Stimulated activated naive CD8-positive, alpha-beta T cell treated with anti-CD3 and anti-CD28 coated beads, Interleukin-15, amount 100 ng/mL, for 72 hours (primary cell): ENCODE measurements at places on chromosomes 7 and 10.
A peak's percentile ranks its signal among the peaks of the same experiment; 100 is the strongest.

- DNase-seq = no peak
Measured at GRCh38 chr7:66460921-66461361, 167.7 kb upstream of the KCTD7 start.

GRCh38 chr7:143416565-143417149 lies 8.0 kb upstream of the EPHA1 start:
- no peak for DNase-seq

DNA sequence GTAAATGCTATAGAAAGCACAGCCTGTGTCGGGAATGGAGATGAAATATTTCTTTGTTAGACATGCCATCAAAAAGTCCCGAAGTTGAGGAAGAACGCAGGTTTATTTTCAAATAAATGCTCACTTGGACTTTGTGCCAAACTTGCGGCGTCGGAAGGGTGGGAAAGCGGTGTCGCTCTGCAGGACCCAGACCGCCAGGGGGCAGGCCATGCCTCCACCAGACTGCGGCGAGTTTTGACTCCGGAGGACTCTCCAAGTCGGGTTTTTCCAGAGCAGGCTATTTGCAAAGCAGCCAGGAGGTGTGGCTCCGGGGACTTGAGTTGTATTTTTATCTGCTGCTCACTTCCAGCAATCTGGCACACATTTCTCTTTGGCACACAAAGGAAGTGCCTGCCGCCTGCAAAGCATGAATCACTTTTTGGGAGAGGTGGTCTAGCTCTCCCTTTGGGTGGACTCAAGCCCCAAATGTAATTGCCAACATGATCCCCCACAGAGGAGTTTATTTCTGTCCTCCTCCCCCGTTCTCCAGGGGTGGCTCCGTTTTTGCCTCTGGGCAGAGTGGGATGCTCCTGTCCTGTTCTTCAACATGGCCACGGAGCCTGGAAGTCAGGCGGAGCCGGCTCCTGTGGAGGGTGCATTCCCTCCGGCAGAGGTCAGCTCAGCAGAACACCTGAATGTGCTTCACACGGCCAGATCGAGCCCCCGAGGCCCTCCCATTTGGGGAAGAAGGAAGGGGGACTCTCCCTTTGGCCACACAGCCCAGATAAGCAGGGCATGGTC lies 82.3 kb upstream of the GPR26 start:
- DNase-seq = peak; percentile 34

GRCh38 chr7:118306771-118307170 lies 82.3 kb downstream of the ANKRD7 start:
- no peak for DNase-seq

DNA sequence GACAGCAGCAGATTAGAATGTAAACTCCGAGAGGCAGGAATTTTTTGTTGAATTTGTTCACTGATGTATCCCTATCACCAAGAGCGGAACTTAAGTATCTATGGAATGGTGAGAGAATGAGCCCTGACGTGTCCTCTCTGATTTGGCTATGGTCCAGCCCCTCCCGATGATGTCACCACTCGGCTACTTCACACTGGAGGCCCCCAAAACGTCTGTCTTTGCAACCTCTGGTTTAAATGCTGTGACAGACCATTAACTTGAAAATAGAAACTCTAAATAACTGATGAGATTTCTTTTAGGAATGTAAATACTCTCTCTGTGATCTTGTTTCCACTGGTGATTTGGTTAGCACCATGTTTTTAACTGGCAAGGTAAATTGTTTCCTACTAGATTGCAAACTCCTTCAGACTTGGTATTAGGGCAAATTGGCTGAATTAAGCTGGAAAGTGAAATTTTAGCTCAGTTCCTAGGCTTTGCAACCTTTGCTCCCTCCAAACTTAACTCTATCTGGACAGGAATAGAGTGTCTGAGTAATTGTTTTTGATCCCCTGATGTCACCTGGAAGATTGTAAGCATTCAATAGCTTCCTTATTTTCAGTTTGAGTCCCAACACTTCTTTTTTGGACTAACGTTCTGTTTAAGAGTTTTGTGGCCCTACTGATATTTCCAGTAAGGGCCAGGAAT lies 19.1 kb downstream of the SLC16A12 start:
- no peak for DNase-seq

DNA sequence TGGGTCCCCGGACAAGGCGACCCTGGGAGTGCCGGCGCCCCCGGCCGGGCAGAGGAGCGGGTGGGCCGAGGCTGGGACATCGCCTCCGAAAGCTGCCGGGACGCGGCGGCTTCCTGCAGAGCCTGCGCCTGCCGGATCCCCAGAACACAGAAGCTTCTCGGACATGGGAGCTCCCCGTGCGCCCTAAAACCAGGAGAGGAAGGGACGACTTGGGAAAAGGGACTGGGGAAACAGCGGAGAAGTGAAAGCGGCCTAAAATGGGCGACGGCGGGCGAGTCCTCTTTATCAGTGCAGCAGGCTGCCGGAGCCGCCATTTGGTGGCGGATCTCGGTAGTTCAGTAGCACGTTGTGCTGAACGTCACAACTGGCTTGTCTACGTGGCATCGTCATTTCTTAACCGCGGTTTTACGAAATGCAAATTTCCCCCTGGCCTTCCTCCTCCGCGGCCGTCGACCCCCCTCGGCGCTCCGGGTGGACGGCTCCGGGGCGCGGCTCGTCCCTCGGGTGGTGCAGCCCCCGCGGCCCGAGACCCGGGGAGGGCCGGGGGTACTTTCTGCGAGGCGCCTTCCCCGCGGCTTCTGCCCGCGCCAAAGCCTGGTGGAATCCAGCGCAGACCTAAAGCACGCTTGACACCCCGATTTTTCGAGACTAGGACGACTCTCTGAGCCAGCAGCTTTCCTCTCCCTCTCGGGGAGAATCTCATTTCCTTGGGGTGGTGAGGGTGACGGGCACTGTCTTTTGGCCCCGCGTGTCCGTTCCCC lies 9.9 kb upstream of the SPAG6 start:
- peak; percentile 79 for DNase-seq

- no peak for DNase-seq
Measured at GRCh38 chr10:13110908-13111307, 10.9 kb downstream of the OPTN start.

DNA sequence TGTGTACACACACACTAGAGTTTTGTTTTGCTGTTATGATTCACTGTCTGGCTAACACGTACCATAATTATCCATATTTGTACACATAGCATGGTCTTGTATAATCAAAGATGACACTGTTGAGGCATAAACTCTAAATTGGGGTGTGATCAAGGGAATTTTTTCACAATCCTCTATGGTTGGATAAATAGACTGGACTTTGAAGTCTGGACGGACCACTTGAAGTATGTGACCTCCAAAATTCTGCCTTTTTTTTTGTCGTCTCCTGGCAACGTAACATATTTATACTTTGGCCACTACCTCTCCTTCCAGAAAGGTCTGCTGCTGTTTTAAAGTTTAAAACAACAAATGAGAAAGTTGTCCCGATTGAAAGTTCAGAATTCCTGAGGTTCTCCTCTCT lies 193.4 kb downstream of the CACNB2 start:
- DNase-seq = no peak

- no peak for DNase-seq
Measured at GRCh38 chr7:121279060-121279620, 49.7 kb upstream of the WNT16 start.

DNA sequence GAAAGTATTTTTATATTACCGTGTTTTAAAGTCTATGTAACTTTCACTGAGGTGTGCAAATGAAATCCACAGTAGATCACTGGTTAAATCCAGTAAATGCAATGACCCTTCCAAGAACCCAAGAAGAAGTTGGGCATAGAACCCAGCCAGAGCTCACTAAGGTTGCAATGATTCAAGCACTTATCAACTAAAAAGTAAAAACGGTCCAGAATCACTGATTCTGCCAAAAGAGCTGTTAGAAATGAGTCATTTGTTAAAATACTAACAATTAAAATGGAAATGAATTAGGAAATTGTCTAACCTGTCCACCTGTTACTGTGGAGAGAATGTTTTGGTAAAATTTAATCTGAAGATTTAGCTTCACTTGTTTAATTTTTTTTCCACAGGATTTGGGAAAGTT lies 74.4 kb downstream of the ANK3 start:
- DNase-seq = no peak

GRCh38 chr7:44735403-44736165 lies 13.1 kb upstream of the ZMIZ2 start:
- peak; percentile 47 for DNase-seq

- DNase-seq = no peak
Measured at GRCh38 chr7:133292631-133293030, 39.8 kb downstream of the EXOC4 start.

DNA sequence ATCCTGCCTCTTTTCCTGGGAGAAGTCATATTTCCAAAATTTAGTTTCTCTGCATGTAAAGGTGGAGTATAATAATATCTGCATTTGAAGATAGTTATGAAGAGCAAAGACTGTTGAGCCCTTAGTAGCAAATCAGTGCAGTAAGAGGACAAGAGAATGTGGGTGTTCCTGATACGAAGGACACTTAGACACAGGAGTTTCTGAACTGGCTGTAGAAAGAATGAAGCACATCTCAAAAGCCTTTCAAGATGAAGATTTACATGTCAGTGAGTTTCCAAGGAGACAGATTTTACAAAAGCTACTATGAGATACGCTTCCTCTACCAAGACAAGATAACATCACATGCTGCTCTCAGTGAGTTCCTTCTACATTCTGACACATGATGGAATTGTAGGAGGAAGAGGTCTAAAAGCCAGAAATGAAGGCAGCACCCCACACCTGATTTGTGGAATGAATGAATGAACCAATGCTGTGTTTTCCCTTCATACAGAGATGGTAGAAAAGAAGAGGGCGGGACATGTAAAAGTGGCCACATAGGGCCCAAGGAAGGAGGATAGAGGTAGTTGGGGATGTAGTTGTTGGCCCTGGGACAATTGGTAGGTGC lies 173.6 kb upstream of the PDE1C start:
- no peak for DNase-seq

DNA sequence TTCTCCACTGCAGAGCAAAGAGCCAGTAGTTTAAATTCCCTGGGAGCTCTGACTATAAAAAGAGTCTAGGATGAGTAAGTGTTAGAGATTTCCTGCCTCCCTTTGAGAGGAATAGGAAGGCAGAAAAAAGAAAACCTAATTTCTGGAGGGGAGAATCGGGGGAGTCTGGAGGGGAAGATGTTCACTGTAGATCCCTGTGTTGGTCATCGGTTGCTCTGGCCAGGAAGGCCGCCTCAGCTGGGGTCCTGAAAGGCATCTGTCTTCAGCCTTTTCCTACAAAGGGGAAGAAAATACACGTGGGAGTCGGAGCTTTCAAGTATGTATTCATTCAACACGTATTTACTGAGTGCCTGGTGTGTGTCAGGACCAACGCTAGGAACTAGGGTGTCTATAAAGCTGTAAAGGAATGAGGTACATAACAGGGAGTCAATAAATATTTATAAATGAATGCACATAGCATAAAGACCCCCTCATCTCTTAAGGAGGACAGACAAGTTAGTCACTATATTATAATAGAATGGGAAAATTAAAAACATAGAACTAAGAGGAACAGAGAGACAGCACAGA lies 101.1 kb downstream of the ICA1 start:
- no peak for DNase-seq

DNA sequence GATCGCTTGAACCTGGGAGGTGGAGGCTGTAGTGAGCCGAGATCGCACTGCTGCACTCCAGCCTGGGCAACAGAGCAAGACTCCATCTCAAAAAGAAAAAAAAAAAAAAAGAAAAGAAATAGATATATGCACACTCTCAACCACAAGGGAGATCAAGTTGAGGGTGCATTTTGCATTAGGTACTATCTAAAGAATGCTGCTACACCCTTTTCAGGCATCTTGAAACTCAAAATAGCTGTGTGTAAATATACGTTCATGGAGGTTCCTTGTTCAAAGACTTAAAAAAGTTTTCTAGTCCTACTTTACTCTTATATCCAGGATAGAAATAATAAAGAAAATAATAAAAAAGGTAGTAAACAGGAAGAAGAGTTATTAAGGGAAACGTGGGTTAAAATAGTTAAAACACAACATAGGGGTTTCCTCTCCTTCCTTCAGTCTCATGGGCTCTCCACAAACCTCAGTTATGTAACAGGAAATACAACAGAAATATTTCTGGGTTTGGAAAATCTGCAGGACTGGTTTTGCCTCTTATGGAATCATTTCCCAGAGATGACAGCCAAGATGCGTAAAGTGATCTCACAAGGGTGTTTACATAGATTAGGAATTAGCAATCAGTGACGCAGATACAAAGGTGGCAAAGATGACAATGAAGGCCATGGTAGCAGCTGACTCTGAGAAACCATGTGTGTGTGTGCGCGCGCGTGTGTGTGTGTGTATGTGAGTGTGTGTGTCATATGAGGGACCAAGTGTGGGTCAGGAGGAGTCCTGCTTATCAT lies 15.1 kb downstream of the STEAP4 start:
- no peak for DNase-seq

- no peak for DNase-seq
Measured at GRCh38 chr7:79420464-79420863, 33.0 kb downstream of the MAGI2 start.

DNA sequence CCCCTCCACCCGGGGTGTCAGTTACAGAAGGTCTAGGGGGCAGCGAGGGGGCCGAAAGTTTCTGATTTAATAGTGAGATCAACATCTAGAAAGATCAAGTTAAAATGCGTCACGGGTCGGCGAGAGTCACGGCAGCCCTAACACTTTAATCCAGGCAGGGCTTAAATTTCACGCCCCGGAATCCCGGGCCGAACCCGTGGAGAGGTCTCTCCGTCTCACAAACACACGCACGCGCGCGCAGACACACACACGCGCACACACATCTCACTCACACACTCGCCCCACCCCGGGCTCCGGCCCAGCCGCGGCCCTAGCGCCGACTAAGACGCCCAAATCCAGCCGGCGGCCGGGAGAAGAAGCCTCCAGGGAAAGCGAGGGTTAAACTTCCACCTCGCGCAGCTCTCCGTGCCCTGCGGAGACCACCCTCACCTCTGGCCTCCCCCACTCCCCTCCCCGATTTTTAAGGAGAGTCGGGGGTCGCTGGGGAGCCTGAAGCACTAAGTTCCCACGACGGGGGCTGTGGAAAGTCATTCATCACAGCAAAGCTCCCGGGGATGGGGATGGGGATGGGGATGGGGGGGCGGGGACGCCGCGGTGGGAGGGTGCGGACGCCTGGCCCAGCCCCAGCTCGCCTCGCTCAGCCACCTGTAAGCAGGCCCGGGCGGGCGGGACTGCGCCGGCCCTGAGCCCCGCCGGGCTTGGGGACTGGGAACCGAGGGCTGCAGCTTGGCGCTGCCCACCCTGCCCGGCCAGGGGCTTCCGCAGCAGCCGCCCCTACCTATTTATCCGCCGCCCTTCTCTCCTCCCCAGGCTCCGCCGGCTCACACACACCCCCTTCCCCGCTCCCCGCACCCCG lies 1.6 kb downstream of the PDGFA start:
- DNase-seq = no peak

- no peak for DNase-seq
Measured at GRCh38 chr10:44975431-44976331, 2.9 kb downstream of the DEPP1 start.
